ENCODE measurements at places on chromosomes 3 and 15.

DNA sequence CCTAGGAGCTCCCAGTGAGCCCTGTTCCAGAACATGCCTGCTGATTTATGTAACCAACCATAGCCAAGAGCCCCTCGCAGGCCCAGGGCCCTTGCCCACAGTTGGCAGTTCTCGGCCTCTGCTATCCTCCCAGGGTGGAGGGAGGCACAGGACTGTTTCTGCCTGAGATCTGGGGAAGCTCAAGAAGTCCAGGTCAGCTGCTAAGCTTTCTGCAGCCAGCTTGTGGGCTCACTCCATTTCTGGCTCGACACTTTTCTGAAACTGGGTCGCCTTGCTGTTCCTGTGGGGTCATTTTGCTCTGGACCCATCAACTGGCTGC is 72.5 kb upstream of the HERC1 start:
- DNase-seq = no peak

- no peak for DNase-seq
Observed at GRCh38 chr15:55037071-55037470, 159.7 kb downstream of the RSL24D1 start.

GRCh38 chr3:190721330-190721729 is 141.2 kb downstream of the GMNC start:
- no peak for DNase-seq

GRCh38 chr3:165459924-165460835 is 264.0 kb upstream of the SLITRK3 start:
- DNase-seq = no peak

DNA sequence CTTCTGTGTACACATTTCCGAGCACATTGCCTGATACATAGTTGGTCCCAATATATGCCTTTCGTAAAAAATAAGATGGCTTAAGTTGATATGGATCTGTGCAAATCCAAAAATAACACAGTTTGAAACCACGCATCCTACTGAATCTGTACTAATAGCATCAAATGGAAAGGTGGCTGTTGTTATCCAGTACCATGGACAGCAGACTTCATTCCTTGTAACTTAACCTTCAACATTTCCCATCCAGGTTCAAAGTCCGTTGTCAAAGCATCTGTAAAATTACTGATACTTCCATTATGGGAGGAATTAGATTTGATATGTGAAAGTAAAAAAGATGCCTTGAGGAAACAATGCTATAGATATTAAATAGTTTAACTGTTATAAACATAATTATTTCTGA is 65.5 kb upstream of the C3orf49 start:
- DNase-seq = no peak

- no peak for DNase-seq
Observed at GRCh38 chr3:99474776-99475175, 163.6 kb upstream of the COL8A1 start.

DNA sequence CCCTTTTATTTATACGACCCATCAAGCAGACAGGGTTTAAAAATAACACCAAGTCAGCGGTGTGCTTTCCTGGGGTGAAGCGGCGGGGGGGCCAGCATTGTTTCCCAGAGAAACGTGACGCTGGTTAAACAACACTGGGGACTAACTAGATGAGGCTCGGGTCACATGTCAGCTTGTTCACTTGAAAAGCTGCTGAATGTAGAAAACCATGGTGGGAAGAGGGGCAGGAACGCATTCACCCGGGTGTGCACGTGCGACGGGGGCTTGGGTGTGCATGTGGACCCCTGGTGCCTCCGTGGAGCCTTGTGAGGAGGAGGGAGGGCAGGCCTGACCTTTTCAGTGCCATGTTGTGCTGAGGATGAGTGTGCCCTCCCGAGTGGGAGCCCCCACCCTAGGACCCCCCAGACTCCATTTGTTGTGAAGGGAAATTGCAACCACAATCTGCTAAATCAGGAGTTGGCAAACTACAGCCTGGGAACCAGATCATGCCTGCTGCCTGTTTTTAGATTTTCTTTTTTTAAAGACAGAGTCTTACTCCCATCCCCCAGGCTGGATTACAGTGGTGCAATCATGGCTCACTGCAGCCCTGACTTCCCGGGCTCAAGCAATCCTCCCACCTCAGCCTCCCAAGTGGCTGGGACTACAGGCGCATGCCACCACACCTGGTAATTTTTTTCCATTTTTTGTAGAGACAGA is 70.4 kb upstream of the CMTM7 start:
- DNase-seq = no peak

DNA sequence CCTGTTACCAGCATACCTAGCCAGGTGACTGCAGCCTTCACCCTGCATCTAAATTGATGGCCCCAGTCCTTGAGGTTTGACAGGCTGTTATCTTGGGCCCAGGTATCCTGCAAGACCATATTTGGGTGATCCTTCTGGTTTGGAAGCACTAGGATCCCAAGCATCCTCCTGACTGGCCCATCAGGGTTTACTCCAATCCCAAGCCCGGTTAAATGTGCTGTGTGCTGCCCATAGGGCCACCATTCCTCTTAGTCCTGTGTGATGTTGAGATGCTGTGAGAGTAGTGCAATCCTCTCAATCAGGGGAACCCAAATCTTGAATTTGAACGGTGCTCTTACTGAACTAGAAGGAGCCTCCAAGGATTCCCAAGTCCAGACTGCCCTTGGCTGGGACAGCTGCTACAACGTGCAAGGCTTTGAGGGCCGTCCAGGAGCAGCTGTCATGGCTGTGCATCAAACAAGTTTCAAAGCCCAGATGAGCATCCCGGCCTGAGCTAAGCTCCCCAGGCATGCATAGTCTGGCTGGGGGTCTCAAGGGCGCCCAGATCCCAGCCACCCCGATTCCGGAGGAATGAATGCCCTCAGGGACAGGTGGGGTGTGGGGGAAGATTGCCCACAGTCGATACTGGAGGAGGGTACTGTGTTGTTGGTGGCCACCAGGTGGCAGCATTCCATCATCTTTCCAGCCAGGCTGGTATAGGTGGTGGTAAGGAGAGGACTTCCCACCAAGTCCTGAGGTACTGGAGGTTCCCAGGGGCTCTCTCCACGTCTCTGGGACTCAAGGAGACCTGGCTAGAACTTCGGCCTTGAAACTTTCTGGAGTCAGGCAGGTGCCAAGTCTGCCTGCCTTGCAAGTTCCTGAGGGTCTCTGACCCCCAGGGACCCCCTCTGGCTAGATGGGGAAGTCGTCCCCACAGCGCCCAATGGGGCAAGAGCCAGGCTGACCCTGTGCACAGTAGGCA is 32.6 kb downstream of the RBM5 start:
- DNase-seq = peak; percentile 57

DNA sequence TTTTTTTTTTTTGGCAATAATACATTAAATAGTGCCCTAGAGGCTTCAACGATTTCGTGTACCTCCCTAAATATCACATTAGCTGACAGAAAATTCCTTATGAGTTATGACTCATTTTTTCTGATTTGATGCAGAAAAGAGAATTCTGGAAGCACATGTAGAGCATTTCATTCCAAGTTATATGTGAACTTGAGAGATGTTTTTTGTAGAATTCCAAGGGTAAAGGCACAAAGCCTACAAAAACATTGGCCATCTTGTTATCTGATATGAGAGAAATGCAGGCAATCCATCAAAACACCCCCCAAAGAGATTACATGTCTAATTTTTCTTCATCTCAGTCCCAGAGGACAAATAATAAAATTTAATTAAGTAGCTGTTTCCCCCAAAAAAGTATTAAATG is 6.7 kb upstream of the PFN2 start:
- no peak for DNase-seq

GRCh38 chr3:124997303-124998246 is 58.2 kb downstream of the HEG1 start:
- no peak for DNase-seq

DNA sequence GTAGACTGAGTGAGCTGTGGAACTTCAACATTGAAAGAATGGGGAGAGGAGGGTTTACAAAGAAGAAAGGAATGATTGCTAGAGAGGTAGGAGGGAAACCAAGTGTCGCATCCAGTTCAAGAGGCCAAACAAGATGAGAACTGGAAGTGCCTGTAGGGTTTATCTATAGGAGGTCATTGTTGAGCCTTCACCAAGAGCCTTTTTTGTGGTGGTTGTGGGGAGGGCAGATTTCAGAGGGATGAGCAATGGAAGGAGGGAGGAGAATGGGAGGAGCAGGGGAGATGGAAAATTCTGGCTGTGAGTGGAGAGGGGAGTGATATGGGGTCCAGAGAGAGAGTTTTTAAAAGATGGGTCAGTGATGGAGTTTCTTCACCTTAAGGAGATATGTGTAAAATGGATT is 8.5 kb downstream of the PDIA5 start:
- no peak for DNase-seq

DNA sequence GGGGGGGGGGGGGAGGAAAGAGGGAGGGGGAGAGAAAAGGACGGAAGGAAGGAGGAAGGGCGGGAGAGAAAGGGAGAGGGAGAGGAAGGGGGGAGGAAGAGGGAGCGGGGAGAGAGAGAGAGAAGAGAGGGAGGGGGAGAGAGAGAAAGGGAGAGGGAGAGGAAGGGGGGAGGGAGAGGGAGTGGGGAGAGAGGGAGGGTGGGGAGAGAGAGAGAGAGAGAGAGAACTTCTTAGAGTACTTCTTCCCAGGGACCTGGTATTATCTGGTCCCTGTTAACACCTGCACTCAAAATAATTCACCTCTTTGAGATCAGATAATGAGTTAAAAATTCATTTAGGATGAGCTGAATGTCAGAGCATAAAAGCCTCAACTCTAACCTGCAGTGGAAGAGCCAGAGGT is 1.1 kb downstream of the SEC13 start:
- no peak for DNase-seq

DNA sequence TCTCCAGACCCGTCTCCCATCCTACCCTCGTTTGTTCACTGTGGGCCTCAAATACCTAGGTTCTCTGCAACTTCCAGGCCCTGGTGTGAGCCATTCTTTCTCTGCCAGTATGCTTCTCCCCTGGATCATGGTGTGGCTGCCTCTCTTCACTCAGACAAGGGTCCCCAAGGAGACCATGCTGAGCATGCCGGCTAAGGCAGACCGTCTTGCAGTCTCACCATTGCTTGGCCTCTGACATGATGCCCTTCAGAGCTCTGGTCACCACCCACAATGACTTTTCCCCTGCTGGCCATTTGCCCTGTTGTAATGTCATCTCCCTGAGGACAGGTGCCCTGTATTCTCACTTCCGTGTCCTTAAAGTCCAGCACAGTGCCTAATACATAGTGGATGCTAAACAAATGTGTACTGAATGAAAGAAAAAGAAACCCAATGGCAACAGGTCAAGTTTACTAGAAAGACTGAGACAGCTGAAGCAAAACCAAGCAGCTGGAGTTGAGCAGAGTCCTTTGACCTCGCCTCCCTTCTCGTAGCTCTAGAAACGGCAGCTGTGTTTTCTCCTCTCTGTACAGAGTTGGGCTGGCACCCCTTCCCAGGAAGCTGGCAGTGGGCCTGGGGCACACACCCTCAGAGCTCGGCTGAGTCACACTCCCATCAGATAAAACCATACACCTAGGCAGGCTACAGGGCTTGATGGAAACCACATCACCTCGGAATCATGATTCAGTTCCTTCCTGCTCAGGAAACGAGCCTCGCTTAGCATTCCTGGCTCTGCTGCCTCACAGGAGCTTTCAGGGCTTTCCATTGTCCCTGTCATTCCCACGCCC is 8.6 kb downstream of the TLR9 start:
- peak; percentile 52 for DNase-seq

DNA sequence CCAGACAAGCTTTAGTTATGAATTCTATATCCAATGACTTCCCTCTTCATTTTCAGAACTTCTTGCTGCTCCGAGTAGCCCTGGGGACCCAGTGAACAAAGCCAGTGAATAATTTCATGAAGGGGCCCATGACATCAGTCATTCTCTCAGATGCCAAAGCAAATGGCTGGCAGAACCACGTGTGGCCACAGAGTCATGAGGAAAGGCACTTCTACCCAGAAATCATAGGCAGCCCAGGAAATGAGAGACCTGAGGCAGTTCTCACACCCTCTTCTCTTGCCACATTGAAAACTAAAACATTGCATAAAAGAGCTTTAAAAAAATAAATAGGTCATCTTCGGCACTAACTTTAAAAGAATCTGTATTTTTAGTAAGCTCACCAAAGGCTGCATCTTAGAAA is 4.3 kb upstream of the UACA start:
- DNase-seq = no peak

DNA sequence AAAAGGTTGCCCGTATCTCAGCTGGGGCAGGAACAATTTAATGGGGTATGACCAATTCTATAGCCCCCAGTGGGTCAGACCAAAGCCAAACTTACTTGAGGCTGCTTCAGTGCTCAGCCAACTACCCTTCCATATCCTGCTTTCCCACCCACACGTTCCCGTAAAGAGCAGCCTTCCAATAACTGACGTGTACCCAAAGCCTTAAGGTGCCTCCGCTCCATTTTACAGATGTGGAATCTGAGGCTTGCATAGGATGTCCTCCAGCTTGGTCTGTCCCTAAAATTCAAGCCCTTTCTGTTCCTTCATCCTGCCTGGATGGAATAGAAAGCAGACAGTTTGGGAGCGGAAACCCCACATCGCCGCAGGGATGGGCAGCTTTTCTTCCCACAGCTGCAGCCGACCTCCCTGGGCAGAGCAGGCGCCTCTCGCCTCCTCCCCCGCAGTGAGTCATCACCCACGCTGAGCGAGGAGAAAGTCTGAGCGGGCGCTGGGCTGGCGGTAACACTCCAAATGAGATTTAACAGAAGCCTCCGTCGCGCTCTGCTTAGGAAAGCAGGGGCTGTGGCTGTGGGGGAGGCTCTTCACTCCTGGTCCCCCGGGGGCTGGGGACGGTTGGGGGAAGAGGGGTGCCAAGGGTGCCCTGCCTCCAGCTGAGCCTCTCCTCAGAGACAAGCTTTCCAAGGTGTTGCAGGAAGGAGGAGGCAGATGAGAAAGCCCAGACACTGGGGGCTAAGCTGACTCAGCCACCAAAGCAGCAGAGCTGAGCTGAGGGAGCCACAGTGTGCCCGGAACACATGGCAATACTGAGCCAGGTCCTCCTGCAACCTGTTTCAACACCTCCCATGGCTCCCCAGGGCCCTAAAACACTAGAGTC is 57.8 kb upstream of the HRH1 start:
- DNase-seq = peak; percentile 38

DNA sequence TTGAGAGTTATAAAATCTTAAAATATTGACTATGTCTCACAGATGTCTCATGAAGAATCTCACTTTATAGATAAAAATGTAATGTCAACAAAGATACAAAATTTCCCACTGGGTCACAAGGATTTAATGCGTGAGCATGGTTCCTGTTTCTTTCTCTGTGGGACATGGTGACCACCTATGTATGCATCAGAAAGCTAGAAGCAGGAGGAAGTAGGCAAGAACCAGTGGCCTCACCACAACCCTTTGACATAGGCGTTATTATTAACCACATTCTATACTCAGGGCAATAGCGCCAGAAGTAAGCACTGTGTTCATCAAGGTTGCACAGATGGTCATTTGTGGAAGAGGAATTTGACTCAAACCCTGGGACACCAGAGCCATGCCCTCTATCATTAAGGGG is 11.7 kb upstream of the ADAMTS17 start:
- no peak for DNase-seq

- no peak for DNase-seq
Observed at GRCh38 chr3:106251160-106251892, 382.5 kb upstream of the CBLB start.

Data from skin of body (tissue), 3 donors.